ENCODE measurements at places on chromosomes 7 and 10.

DNA sequence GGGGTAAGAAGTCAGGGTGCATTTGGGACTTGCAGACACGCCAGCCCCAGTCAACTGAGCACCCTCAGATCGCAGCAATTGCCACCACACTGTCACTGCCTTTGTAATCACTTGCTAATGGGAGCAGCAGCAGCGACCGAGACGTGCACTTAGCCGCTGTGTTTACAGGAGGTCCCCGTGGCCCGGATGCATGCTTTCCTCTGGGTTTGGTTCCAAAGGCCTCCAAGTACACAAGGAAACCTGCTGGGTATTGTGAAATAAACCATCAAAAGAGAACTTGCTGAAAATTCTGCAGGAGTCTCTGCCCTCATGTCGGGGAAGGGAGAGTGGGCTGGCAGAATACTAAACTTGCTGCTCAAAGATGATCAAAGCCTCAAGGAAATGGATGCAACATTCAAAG, 341.7 kb downstream of the DNAJB6 start:
- no peak for DNase-seq

- DNase-seq: no peak
Measured at GRCh38 chr10:69338133-69338456, 59.8 kb downstream of the HK1 start.

DNA sequence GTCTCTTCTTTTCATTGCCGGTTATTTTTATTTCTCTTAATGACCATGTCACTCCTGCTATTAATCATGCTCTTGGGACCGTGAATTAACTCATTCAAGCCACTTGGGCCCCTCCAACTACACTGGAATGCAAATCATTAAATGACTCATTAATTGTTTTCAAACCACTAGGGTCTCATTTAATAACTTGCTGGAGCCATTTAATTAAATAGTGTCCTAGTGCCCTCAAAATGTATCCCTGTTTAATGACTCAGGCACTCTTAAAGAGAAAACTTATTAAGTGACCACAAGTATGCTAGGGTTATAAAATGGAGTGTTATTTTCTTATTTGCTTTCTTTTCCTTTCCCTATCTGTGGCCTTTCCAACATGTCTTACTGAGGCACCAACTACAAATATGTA, 73.0 kb downstream of the PLXDC2 start:
- DNase-seq: no peak

DNA sequence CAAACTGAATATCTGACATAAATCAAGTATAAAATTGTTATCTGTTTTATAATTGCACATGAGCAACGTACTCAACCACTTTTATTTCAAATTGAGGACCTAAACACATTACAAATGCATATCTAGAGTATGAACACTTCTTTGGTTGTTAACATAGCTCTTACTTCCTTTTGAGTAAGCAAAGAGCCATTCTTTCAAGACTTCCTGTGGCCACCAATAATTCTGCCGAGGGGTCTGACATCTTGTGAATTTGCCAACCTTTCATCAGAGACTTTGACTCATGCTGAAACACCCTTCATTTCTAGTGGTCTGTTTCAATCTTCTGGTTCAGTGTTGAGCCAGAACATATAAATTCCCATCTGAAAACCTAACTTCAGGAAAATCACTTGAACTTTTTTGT, 59.4 kb downstream of the CDK14 start:
- no peak for DNase-seq

GRCh38 chr7:11379641-11380040, 406.0 kb downstream of the PHF14 start:
- DNase-seq: no peak
